ENCODE measurements at places on chromosomes 7 and 10.
A peak's percentile ranks its signal among the peaks of the same experiment; 100 is the strongest.

GRCh38 chr10:17831341-17831740 is 22.2 kb downstream of the MRC1 start:
- no peak for DNase-seq

DNA sequence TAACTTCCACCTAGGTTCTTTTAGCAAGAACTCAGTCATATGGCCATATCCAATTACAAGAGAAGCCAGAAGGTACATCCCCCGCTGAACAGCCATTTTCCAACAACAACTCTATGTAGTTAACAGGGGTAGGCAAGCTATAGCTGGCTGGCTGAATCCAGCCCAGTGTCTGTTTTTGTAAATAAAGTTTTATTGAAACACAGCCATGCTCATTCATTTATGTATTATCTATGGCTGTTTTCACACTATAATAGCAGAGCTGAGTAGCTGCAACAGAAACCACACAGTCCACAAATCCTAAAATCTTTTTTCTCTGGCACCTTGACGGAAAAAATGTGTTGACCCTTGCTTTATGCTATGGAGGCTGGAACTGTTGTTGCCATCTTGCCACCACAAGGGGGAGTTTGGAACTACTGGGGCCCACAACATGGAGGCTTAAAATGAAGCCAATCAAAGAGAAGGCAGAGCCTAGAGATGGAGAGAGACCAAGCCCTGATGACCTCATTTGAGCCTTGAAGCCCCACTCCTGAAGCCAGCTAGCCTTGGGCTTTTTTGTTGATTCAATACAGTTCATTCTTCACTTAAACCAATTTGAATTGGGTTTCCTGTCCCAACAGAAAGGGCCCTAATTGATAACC is 33.3 kb upstream of the XPNPEP1 start:
- peak; percentile 45 for DNase-seq

- DNase-seq = no peak
Observed at GRCh38 chr10:53737132-53737531, 964.5 kb upstream of the MBL2 start.

DNA sequence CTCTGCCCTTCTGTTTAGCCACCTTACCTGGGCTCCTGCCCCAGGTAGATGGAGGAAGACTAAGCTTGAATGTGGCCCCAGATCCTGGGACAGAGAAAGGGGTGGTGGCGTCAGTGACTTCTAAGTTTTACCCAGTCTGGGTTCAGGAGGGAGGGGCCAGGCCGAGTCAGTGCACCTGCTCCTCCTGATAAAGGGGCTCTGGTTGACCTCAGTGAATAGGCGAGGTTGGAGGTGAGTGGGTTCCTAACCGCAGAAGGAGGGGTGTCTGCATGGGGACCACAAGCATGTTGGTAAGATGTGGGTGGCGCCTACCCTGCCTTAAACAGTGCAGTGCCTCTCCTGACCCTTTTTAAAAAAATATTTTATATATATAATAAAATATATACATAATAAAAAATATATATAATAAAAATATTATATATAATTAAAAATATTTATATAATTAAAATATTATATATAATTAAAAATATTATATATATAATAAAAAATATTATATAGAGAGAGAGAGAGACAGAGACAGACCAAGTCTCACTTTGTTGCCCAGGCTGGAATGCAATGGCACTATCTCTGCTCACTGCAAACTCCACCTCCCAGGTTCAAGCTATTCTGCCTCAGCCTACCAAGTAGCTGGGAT is 97.3 kb upstream of the GTF2I start:
- DNase-seq = no peak

DNA sequence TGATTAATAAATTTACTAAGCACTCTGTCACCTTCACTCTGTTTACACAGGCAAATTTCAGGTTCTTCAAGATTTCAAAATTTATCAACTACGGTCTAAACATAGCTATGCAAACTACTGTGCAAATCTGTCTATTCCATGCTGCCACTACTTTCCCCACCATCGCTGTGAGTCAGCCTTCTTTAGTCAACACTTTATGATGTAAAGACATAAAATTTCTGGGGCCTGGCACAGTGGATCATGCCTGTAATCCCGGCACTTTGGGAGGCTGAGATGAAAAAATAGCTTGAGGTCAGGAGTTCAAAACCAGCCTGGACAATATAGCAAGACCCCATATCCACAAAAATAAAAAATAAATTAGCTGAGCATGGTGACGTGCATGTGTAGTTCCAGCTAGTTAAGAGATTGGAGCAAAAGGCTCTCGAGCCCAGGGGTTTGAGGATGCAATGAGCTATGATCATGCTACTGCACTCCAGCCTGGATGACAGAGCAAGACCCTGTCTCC is 42.6 kb downstream of the CNOT4 start:
- DNase-seq = no peak

GRCh38 chr10:31977440-31978155 is 49.0 kb upstream of the ARHGAP12 start:
- no peak for DNase-seq

DNA sequence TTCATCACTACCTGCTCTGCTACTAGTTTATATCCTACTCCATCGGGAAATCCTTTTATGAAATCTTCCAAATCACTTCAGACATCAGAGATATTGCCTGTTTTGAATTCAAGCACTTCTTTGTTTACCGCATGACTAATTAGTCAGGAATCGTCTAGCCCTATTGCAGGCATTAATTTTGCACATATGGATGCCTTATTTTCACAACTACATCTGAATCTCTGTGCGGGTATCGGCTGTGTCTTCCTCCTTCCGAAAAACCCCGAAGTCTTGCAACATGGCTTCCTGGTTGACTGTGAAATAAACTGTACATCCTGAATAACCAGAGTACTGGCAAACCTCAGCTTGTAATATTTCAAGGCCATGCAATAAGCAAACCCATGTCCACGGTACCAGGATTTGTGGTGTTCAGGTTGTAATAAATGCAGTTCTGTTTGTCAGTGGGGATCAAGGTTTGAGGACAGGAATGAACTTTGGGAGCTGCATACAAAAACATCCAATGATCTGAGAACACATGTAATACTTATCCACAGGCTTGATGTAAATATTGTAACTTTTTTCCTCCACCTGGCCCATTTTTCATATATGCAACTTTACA is 642.1 kb downstream of the PARD3 start:
- DNase-seq = no peak

DNA sequence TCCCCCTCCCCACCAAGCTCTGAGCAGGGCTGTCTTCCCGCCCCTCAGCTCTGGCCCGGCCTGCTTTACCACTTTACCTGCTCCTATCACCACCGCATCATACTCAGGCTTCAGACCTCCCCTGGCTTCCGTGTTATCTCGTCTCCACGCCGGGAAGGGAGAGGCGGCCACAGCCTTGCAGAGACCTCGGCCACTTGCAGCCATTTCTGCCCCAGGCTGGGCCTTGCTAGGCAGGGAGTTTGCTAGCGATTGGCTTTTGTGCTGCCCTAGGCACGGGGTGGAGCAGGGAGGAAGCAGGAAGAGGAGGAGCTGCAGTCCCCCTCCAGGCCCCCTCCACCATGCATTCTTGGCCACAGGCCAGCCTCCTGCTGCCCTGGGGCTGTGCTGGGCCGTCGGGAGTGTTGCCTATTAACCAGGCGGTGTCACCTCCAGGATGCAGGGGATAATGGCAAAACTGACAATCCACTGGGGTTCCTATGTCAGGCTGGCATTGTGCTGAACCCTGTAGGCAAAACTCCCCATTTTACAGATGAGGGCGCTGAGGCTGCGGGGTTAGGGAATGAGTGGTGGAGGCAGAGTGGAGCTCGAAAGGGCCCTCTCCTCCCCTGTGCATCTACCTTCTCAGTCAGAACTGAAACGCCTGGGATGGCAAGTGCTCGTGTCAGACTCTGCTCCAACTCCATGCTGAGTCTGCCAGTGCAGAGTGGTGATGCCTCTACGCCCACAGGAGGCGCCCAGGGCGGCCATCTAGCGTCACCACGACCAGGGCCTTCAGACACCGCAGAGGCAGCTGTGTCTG is at the start of gene PYROXD2:
PYROXD2 (minus strand) TSS at position 251 of the 799 bp plus-strand sequence; CDS start at position 204, 47 bp downstream.
- peak; percentile 72 for DNase-seq

DNA sequence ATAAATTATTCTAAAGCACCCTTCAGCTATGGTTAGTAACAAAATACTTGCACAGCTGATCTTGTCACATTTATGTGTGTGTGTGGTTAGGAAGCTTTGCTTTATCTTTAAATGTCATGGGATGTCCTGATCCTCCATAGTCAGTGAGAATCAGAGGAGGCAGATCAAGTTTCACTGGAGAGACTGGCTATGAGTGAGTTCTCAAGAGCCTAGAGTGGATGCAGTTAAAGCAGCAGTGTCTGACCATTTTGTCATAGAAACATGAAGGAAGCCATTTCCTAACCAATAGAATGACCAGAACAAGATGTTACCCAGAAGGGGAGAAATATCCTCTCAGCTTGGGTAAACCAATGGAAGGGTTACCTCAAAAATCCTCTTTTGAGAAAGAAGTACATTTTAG is 207.2 kb upstream of the DKK1 start:
- DNase-seq = no peak

DNA sequence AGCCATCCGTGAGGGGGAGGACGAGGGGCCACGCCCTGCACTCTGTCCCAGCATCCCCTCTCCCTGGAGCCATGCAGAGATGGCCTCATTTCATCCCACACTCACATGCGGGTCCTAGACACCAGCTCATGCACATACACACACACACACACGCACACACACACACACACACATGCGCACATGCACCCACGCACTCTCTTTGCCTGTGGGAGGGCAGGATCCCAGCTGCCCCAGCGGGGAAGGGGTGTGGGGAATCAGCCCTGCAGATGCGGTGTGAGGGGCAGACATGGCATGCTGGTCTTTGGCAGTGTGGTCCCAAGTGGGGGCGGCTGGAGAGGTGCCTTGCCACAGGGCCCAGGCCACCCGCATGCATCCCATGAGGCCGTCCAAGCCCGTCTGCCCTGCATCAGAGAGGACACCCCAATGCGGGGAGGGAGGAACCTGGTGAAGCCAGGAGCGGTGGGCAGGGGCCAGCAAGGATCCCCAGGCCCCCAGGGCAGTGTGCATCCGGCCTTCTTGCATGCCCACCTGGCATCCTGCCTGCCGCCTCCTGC is 68.1 kb downstream of the LHPP start:
- DNase-seq = no peak

DNA sequence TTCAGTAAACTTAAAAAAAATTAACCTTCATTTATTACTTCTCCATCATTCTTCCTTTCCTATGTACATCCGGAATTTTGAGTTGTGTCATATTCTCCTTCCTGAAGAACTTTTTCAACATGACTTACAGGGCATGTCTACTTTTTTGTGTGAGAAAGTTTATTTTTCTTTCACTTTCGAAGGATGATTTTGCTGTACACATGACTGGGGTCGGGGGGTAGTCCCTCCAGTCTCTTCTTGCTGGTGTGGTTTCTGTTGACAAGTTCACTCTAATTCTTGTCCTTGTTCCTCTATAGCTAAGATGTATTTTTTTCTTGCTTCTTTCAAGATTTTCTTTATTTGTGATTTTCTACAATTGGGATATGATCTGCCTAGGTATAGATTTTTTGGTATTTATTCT is 55.8 kb downstream of the INPP5A start:
- DNase-seq = peak; percentile 64

DNA sequence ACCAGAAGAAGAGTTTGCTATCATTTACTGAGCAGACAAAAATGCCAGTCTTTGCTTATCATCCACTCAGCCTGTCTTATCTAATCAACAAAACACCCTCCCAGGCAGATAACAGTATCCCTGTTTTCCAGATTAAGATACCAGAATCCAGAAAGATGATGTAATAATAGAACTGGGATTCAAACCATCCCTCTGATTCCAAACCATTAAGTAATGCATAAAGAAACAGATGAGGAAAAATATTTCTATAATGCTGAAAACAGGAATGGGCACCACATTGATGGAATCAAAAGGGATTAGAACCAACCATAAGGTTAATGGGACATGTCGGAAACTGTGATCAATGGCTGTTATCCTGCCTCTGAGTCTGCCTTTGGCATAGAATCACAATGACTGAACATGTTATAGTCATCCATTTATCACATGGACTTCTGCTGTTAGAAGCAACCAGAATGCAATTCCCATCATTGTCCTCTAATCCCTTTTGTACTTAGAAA is 92.1 kb upstream of the RSU1 start:
- no peak for DNase-seq

GRCh38 chr10:12435348-12435747 is 86.0 kb downstream of the CAMK1D start:
- DNase-seq = no peak

DNA sequence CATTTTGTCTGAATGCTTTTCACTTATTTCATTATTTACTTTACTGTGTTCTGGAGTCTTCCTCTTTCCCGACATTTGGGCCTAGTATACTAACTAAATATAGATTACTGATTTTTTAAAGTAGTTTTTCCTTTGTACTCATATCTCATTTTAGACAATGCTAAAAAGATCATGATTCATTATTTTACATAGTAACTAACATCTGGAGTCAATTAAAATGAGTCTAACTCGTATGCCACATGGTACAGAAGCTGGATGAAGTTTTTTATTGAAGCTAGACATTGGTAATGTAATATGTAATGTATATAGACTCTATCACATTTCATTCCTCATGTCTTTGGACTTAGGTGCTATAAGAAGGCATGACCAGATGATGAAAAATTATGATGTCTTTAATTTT is 156.3 kb upstream of the HGF start:
- DNase-seq = no peak

GRCh38 chr7:135791543-135792362 is 43.1 kb upstream of the FAM180A start:
- DNase-seq = no peak

GRCh38 chr7:40836218-40836617 is 701.4 kb downstream of the SUGCT start:
- no peak for DNase-seq

DNA sequence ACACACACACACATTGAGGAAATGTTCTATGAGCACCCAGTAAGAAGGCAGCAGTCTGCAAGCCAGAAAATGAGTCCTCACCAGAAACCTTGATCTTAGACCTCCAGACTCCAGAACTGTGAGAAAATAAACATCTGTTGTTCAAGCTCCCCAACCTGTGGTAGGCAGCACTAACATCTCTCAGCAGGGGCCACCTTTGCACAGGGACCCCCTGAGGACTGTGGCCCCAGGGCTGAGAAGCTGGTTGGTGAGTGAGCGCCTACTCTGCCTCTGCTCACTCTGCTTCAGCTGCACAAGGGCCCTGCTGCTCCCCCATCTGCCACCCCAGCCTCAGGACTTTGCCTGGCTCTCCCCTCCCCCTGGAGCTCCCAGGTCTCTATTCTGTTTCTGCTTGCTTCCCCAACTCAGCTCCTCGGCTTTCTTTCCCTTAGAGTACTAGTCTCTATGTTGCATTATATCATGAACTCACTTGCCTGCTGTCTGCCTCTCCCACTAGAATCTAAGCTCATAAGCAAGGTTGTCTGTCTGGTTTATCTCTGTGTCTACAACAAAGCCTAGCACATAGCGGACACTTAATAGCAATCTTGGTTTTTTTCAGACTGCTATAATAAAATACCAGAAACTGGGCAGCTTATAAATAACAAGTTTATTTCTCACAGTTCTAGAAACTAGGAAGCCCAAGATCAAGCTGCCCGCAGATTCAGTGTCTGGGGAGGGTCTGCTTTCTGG is 40.4 kb upstream of the PRLHR start:
- DNase-seq = no peak

DNA sequence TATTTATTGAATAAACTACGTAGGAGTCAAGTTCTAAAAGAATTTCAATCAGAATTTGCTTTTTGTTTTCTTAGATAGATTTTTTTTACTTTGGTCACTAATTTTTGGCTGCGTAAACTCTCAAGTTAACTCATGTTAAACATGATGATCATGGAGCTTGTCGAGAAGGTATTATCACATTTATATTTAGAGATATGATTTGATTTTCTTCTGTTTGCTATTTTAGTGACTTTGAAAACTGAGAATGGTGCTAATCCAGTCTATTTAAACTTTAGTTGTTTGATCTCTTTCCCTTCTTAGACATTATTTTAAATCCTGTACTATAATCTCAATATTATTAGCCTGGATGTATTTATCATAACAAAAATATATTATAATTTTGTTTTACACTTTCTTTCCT is 179.4 kb upstream of the SEMA3C start:
- DNase-seq = no peak
